ENCODE measurements at places on chromosomes 12 and 14.

DNA sequence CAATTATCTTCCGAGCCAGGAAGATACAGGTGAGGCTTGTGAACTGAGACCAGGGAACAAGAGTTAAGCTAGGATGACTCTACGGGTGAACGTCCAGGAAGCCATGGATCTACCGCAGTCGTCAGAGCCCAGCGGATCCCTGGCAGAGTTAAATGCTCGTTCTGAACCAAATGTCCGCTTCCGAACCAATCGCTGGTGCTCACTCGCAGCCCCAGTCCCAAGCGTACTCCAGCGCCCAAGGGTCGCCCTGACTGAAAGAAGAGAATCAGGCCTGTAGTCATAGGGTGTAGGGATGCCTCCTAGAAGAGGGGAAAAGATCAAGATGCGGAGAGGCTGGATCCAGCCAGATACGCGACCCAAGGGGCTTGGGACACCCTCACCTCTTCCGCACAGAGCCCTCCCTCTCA lies 283 bp downstream of the VIPAS39 start:
- DNase-seq: peak; percentile 46

DNA sequence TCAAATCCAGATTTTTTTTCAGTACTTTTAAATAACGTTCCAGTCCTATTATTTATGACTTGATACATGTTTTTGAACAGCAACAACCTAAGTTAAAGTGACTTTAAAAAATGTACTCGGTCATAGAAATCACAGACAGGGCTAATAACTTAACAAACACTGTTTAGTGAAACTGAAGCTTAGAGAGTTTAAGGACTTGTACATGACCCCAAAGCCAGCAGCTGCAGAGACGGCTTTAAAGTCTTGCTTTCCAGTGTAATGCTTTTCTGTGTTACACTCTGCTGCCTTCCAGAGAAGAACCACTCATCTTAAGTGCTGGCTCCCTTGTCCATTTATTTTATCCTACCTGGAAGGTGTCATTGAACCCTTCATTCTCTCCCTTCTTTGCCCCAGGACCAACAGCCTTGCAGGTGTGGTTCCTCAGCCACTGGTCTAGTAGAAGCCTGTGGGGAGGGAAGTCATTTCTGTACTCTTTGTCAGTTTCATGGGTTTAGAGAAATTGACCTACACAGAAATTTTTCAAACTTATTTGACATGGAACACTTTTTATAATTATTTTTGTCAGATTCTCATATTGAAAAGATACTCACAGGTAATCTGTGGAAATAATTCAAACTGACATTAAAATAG lies 60.9 kb downstream of the NAV3 start:
- no peak for DNase-seq

- DNase-seq: no peak
Observed at GRCh38 chr12:51075390-51075789, 8.0 kb downstream of the CSRNP2 start.

- DNase-seq: no peak
Observed at GRCh38 chr14:87160989-87161388, 832.0 kb downstream of the GALC start.

GRCh38 chr14:50647753-50648152 lies 20.4 kb downstream of the SAV1 start:
- DNase-seq: no peak

DNA sequence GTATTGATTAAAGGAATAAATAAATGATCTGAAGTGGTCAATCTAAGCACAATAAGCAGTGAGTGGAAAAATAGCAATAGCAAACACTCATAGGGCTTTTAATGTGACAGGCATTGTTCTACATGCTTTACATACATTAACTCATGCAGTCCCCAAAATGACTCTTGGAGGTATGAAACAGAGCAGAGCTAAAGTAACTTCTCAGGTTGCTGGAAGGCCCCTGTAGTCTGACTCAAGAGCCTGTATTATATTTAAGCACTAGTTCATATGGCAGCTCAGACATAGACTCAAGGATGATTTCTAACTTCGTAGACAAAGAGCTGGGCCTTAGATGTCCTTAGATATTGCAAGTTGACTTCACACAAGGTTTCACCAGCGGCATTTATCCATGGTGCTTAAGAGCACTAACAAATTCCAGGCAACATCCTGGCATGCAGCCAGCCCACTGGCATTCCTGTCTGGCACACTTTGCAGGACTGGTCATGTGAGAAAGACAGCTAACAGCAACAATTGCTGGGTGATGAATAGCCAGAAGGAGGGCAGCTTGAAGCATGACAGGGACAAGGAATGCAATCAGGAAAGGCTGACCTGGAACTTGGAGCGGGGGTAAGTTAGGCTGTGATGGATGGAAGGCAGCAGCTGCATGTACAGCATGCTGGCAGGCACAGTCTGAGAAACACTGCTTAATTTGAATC lies 22.9 kb upstream of the KTN1 start:
- DNase-seq: peak; percentile 66

GRCh38 chr12:51955702-51956101 lies 4.2 kb downstream of the ACVR1B start:
- no peak for DNase-seq

- no peak for DNase-seq
Observed at GRCh38 chr14:68421116-68421515, 371.8 kb downstream of the ZFP36L1 start.

DNA sequence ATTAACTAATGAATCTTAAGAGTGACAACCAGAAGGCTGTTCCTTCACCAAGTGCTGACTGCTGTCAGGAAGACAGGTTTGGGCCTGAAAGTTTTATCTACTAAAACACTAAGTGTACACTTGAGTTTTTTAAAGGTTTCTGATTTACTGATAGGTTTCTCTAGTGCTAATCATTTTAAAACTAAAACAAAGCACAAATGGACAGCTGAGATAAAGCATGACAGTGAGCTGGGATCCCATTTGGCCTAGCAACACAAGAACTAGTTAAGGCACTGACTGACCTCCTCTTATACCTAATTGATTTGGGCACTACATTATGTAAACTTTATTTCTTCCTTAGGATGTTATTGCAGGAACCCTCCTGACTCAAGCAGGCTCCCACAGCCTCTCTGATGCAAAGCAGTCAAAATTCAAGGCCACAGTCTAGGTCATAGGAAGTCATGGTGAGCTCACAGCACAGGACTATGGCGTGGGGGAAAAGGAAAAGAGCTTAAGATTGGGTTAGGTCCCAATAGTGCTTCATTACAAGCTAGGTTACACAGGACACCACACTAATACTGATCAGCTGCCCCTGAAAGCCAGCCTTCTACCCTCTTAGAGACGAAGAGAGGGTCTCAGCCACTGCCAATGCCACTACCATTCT lies 3.5 kb downstream of the STXBP6 start:
- no peak for DNase-seq

DNA sequence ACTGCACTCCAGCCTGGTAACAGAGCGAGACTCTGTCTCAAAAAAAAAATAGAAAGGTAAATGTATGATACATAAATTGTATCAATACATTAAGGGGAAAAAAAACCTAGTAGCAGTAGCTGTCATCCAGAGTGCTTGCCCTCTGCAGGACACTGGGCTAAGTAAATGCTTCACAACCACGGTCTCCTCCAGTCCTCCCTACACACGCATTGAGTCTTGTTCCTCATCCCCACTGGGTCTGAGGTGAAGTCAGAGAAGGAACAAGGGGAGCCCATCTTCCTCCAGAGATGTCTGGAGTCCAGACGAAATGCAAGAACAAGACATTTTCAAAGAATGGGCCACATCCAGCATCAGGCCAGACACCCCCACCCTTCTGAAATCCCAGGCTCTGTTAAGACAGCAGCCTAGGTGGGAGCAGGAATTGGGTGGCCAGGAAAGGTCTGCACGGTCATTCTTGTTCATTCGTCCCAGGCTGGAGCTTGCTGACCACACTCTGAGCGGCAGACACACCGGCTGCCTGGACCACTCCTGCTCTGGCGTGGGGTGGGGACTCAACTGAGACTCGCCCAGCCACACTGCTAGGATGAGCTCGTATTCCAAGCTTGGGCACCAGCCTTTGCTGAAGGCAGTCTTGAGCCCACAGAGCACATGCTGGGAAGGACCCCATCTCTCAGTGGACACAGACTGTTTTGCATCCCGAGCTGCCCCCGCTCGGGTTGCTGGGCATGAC lies 45.5 kb downstream of the CHGA start:
- no peak for DNase-seq

DNA sequence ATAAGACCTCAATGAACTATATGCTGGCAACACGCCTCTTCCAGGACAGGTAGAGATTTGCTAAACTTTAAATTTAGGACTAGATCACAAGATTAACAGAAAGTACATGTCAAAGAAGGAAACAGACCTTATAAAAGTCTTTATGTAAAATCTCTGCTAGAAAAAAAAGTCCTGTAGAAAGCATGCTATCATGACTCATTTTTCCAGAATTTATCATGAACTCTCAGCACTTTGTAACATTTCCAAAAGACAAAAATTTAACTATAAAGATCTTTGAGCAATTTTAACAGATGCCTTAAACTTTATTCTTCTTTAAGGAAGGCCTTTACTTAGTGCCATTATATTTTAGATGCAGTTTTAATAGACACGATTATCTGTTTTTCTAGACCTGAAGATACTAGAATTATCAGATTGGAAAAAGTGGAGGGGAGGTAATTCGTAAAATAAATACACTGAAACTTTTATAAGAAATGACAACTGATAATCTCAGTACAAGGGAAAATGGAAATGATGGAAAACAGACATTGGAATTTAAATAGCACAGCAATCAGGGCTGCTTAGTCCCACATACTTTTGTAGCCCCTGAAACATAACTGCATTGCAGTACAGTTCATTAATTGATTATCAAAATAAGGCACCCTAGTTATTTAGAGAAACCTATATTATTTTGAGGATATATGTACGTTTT lies 92.0 kb downstream of the TTLL5 start:
- no peak for DNase-seq

GRCh38 chr14:74492776-74493342 lies at the start of gene NPC2:
NPC2 (minus strand) TSS chr14:74493305; CDS start chr14:74493274, 31 bp downstream.
- no peak for DNase-seq

GRCh38 chr14:60153991-60154390 lies 11.2 kb downstream of the DHRS7 start:
- DNase-seq: no peak

- DNase-seq: no peak
Observed at GRCh38 chr14:81311141-81311540, 89.0 kb downstream of the STON2 start.

GRCh38 chr12:27583981-27584380 lies 60.0 kb downstream of the PPFIBP1 start:
- DNase-seq: no peak

DNA sequence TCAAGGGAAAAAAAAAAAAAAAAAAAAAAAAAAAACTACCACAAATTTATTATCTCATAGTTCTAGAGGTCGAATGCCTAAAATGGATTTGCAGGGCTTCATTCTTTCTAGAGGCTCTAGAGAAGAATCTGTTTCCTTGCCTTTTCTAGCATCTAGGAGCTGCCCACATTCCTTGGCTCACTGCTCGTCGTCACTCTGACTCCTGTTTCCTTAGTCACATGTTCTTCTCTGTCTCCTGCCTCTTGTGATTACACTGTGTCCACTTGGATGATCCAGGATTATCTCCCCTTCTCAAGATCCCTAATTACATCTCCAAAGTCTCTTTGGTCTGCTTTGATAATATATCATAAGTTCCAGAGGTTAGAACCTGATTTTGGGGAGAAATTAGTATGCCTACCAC lies 88.7 kb downstream of the HECTD1 start:
- no peak for DNase-seq

DNA sequence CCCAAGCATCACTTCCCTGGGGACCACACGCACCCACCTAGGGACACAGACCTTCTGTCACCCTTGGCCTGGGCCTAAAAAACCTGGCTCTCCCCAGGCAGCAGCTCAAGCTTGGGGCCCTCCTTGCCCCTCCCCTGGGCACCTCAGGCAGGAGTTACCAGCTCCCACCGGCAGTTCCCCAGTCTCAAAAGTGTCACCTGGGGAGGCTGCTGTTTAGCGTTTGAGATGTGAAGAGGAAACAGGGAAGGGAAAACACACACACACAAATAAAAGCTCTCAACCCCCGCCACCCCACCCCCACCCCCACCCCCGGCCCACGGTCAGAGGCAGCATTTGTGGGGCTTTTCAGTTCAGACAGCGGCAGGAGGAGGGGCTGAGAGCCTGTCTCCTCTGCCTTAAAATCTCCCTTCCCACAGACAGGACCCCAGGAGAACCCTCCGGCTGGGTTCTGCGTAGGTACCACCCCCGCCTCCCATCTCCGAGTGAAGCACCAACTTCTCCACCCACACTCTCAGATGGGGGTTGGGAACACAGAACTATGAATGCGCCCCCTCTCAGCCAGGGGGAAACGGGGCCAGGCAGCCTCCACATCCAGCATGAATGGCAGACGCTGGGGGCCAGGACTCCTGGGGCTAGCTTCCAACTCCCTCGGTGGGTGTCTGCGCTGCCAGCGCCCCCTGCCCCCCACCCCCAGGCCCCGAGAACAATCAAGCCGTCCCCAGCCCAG lies 3.0 kb downstream of the NCOR2 start:
- DNase-seq: no peak

- DNase-seq: no peak
Observed at GRCh38 chr12:96890331-96890730, 16.7 kb upstream of the NEDD1 start.

- peak; percentile 33 for DNase-seq
Observed at GRCh38 chr14:54776361-54777001, 126.1 kb downstream of the GCH1 start.

DNA sequence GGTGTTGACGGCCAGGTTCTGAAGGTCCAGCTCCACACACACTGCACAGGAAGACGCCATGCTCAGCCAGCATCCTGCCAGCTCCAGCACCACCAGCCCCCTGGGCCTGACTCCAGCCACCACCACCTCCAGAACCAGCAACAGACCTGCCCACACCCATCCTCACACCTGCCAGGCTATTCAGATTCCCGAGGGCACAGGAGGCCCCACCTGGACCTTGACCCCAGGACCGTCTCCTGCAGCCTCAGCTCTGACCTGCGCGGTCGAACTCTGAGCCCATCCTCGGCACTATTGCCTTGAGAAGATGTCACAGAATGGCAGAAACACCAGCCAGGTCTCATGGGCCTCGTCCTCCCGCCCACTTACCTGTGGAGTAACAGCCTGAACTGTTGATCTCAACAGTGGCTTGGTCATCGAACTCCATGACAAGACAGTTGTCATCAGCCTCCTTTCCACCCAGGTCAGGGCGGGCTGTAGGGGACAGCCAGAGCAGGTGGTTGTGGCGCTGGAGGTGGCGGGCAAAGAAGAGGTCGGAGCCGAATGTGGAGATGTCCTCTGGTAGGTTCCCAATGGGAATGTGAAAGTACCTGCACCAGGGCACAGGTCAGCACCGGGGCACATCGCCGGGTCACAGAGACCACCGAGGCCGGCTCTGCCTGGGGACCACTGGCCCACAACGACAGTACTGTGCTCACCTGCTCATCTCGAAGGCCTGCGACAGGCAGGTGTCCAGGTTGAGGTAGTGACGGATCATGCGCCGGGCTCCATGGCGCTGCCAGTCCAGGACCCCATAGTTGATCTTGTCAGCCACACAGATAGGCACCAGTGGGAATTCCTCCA lies 23.5 kb downstream of the P2RX2 start:
- DNase-seq: no peak

GRCh38 chr12:26135010-26135420 lies 10.2 kb upstream of the BHLHE41 start:
- no peak for DNase-seq

GRCh38 chr12:42124764-42125387 lies 19.8 kb downstream of the GXYLT1 start:
- DNase-seq: no peak
